Activated naive CD8-positive, alpha-beta T cell treated with anti-CD3 and anti-CD28 coated beads for 36 hours (primary cell): ENCODE measurements at places on chromosomes 16 and 17.

- DNase-seq: no peak
Measured at GRCh38 chr17:63841350-63842172, 924 bp downstream of the SMARCD2 start.

- DNase-seq: no peak
Measured at GRCh38 chr17:57657211-57657610, 87.9 kb downstream of the CCDC182 start.

GRCh38 chr17:28333083-28333746 lies 2.1 kb downstream of the IFT20 start:
- DNase-seq: no peak

DNA sequence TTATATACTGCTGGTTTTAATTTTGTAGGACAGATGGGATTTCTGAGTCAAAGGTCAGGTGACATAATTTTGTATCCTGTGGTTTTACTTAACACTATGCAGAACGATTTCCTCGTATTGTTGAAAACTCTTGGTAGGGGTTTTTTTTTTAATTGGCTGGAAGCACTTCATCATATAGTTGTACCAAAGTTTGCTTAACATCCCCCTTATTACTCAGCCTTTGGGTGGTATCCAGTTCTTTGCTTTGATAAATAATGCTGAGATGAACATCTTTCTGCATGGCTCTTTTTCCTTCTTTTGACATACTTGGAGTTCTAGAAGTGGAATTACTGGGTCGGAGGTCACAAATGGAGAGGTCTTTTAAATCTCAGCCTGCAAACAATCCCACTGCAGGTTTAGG lies 419.1 kb downstream of the MAF start:
- DNase-seq: no peak

DNA sequence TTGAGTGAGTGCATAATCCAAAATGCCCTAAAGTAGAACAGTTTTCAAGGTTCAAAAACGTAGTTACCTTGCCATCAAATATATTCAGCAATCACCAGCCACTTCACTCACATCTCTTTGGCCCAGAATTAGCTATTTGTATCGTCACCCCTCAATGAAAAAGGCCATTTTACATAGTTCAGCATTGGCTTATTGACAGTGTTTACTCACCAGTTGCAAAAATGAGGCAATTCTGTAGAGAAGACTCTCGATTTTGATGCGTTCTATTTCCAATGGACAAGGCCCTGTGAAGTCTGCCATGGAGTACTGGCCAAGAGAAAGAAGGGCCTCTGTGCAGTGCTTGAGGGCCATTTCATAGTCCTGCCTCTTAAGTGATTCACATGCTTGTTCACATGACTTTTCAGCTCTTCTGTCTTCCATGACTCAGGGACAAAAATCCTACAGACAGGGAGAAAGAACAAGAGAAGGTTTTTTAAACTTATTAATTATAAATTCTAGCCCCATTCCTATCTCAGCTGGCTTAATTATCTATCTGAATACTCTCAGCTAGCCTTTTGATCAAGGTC lies 26.5 kb downstream of the HELZ start:
- no peak for DNase-seq

DNA sequence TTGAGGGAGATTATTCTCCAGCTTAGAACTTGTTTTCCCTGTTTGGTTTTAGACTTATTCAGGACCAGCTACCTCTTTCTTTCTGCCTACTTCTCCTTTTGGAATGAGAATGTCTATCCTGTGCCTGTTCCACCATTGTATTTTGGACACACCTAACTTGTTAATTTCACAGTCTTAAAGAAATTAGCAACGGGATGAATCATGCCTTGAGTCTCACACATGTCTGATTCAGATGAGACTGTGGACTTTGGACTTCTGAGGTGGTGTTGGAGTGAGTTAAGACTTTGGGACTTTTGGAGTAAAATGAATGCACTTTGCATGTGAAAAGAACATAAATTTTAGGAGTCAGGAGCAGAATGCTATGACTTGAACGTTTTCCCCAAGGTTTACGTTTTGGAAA lies 581.4 kb downstream of the CDH11 start:
- no peak for DNase-seq
